ENCODE measurements at places on chromosomes 11 and 22.

DNA sequence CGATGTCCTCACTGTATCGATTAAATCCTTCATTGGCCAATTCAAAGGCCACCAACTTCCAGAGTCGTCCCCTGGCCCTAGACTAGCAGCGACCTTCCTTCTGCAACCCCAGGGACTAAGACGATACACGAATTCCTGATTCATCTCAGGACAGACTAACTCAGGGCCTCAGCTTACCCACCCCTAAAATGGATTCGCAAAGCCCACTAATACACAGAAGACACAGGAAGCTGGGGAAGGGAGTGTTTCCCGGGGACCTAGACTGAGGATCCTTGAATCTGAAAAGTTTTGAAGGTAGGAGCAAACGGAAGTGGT is 509 bp downstream of the LAMTOR1 start:
- DNase-seq, result no peak

GRCh38 chr11:27475622-27476021 is 3.0 kb upstream of the LGR4 start:
- DNase-seq, result no peak

- no peak for DNase-seq
Observed at GRCh38 chr11:11845551-11845950, 3.8 kb downstream of the USP47 start.

GRCh38 chr22:22123118-22123959 is 121.2 kb upstream of the VPREB1 start:
- DNase-seq, result peak; percentile 9

DNA sequence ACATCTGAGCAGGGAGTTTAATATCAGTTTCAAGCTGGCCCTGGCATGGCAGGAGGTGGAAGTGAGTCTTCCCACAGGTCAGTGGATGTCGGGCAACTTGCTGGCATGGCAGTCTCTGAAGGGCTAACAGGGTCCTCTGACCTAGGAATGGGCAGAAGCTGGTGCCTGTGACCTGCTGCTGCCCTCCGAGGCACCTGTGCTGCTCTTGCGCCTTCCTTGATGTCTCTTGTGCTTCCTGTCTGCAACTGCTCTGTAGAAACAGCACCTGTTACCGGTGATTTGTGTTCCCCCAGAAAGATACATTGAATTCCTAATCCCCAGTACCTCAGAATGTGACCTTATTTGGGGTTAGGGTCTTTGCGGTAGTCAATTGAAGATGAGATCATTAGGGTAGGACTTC is 110.3 kb downstream of the RPS6KA4 start:
- DNase-seq, result no peak

DNA sequence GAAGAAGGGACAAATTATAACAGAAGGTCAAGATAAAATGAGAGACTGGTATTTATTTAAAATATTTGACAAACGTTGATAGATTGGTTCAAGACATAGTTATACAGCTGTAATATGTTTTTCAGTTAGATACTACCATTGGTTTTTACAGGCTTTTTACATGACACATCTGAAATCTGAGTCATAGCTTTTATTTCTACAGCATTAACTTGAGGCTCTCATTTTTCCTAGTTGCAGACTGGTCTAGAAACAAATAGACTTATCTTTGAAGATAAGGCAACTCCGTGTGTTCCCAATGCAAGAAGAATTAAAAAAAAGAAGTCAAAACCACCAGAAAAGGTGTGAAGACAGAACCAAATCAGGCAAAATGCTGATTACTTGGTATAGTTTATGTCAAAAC is 31.3 kb downstream of the CEP57 start:
- DNase-seq, result no peak
